ENCODE measurements at places on chromosomes 6 and 20.

DNA sequence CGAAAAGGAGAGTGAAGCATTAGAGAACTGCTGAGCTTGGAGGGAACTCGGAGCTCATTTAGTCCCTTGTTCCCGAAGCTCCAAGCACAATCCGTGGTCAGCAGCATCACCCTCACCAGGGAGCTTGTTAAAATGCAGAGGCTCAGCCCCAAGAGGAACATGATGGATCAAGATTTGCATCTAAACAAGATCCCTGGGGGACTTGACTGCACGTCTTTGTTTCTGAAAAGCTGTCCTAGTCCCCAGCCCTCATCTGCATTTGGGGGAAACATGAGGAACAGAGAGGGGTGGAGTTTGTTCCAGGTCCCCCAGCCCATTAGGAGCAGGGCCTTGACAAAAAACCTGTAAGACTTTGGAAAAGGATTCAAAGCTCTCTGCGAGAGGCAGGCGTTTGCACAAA is 4.1 kb upstream of the LBP start:
- DNase-seq = no peak

GRCh38 chr20:8326191-8326590 is 194.1 kb downstream of the PLCB1 start:
- no peak for DNase-seq

DNA sequence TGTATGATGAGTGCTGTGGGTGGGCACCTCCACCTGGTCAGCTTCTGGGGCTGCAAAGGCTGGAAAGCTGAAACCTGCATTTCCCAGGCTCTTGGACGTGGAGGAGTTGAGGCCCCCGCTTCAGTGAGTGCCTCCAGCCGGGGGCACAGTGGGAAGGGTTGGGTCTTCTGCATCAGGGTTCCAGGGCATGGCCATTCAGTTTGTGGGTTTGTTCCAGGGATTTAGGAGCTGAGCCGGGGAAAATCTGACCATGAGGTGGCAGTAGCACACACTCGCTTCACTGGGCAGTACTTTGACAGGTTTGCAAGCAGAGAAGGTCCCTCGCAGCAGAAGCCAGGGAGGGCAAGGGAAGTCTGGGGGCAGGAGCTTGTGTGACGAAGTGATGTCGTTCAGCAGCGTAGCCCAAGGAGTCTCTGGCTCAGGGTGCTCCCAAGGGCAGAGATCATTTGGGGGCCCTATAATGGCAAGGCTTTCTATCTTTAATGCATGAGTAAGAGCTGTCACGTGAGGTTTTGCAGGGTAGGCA is 69.5 kb upstream of the SULF2 start:
- no peak for DNase-seq

DNA sequence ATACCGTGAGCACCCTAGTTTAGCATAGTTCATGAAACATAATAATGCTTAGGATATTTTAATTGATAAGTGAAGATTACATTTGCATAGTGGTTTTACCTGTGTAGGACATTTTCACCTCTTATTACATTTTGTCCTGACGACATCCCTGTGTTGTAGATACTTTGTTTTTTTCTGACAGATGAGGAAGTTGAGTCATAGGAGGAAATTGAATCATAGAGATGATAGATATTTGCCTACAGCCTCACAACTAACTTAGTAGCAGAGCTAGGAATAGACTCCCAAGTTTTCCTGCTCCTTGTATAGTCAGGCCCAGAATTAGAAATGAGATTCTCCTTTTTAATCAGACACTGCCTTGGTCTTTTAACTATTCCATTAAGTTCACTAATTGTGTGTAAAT is 100.5 kb upstream of the SUPT3H start:
- no peak for DNase-seq

GRCh38 chr20:4711511-4711910 is 10.2 kb upstream of the PRND start:
- DNase-seq = no peak

- no peak for DNase-seq
Observed at GRCh38 chr6:53330137-53330536, 18.6 kb downstream of the ELOVL5 start.

DNA sequence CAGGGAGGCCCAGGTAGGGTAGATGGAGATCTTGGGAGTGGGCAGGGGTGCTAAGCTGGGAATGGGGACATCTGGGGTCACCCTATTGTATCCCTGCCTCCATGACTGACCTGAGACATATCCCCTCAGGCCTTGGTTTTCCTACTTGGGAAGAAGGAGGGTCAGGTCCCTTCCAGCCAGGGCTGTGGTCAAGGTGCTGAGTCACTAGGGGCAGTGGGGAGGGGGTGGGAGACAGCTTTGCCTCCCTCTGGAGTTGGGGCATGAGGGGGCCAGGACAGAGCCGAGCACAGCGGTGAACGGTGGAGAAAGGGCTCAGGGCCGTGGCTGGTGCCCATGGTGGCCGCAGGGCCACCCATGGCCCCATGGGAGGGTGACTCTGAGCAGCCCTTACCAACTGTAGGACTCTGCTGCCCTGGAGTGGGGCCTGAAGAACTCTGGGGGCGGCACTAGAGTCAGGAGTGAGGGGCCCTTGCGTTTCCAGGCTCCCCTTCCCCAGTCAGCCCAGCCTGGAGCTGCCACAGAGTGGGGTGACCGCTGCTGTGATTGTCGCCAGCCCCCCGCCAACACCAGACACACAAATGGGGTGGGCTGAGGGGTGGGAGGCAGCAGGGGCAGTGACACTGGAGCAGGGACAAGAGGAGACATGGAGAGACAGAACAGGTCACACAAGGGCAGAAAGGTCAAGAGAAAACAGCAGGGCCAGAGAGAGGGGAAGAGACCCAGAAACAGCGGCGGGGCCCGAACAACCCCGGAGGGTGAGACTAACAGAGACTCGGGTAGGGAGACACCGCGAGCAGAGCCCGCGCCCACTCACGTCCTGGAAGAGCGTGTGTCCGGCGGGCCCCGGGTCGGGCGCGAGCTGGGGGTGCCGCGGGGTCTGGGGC is 576 bp downstream of the NECAB3 start:
- DNase-seq = no peak

DNA sequence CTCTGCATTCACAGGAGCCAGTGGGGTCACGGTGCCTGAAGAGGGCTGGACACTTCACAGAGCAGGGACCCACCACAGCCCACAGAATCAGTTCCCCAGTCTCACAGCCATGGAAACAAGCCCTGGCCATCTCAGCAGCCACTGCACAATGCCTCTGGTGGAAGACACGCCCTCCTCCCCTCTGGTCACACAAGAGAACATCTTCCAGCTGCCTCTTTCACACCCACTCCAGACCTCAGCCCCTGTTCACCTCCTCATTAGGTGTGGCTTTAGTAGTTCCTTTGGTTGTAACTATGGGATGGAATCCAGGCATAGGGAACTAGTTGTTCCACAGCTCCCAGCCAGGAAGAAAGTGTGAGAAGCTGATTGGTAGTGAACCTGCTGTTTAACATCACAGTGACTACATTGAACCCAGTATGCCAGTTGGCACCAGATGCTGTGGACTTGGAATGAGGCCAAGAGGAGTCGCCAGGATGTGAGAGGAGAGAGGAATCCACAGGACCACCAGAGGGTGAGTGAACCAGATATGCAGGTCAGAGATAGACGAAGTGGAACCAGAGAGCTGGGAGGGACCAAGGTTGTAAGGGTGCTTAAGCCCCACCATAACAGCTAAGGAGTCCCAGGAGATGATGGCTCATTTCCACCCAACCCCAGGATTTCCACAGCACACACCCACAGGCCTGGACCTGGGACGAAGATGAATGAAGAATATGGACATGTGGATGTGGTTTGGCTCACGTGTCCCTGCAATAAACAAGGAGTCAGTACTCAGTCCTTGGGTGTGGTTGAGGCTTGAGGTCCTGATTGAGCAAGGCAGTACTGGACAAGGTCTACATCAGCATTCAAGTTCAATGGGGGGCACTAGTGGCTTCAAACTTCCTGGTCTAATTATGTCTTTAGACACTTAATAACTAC is 8.8 kb upstream of the BTN3A3 start:
- DNase-seq = no peak

GRCh38 chr6:46056906-46057529 is 41.4 kb upstream of the CLIC5 start:
- DNase-seq = no peak

GRCh38 chr6:15491255-15491985 is 171.4 kb downstream of the DTNBP1 start:
- DNase-seq = peak; percentile 69

Data from CD4-positive, alpha-beta T cell treated with Interleukin-1 beta for 1 hour (primary cell).